Keratinocyte (primary cell): ENCODE measurements at places on chromosomes 4 and X.

DNA sequence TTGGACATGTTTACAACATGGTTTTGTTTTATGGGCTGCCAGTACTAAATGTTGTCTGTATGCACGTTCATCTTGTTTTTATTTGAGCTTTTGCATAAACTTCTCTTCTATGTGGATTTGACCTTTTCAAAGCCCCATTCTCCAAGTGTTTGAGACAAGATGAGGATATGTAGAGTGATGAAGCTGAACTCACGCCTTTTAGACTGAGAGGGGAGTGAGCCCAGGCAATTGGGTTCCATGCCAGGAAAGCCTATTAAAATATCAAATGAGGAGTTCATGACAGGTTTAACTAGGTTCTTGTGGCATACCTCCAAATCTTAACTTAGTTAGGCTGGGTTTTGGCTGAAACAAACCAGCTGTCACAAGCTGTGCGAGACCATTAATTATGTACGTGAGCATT lies 170.4 kb upstream of the LDB2 start:
- H3K4me1 ChIP-seq, result peaks cover 22% of the 10 kb centered on the region
- no peaks in the 10 kb centered on the region for H3K36me3 ChIP-seq
- no peaks in the 10 kb centered on the region for H3K27me3 ChIP-seq
- no peak for DNase-seq
- no peak overlapping the region for H3K27ac ChIP-seq

GRCh38 chrX:55160685-55161552 lies 59.2 kb upstream of the PAGE5 start:
- H3K36me3 ChIP-seq, result no peaks in the 10 kb centered on the region
- H3K27me3 ChIP-seq, result no peaks in the 10 kb centered on the region
- peak; percentile 19 for DNase-seq
- peak overlapping the region; percentile 64 for H3K4me3 ChIP-seq

GRCh38 chr4:116598980-116599789 lies 486.2 kb downstream of the TRAM1L1 start:
- H3K4me1 ChIP-seq, result peaks cover 5% of the 10 kb centered on the region
- no peak for DNase-seq
- H3K27ac ChIP-seq, result no peak overlapping the region
- no peaks in the 10 kb centered on the region for H3K36me3 ChIP-seq

DNA sequence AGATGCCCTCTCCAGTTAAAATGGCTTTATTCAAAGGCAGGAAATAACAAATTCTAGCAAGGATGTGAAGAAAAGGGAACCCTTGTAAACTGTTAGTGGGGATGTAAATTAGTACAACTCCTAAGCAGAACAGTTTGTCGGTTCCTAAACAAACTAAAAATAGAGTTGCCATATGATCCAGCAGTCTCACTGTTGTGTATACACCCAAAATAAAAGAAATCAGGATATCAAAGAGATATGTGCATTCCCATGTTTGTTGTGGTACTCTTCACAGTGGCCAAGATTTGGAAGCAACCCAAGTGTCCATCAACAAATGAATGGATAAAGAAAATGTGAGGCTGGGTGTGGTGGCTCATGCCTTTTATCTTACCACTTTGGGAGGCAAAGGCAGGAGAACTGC lies 36.1 kb downstream of the ADH7 start:
- H3K27ac ChIP-seq, result no peak overlapping the region
- H3K4me1 ChIP-seq, result peaks cover 3% of the 10 kb centered on the region
- H3K27me3 ChIP-seq, result no peaks in the 10 kb centered on the region
- DNase-seq, result no peak
- H3K4me3 ChIP-seq, result no peak overlapping the region

- no peak overlapping the region for H3K27ac ChIP-seq
- no peak overlapping the region for H3K4me3 ChIP-seq
- DNase-seq, result no peak
- no peaks in the 10 kb centered on the region for H3K27me3 ChIP-seq
Measured at GRCh38 chr4:60683973-60684372, 516.2 kb upstream of the ADGRL3 start.

DNA sequence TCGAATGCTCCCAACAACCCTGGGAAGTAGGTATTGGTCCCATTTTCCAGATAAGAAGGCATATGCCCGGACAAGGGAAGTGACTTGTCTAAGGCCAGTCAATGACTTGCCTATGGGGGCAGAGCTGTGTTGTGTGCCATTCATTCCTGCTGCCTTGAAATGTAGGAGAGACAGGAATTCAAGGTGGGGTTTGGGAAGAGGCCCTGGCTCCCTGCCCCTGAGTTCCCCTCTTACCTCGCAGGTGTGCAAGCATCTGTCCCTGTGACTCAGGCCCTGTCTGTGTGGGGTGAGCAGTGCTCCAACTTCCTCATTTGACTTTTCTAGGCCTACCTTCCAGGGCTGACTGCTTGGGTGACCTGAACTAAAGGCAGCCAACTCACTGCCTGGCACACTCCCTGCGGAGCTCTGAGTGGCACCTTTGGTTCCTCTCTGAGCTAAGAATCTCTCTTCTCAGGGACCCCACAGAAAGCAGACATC lies 5.1 kb downstream of the EFNB1 start:
- no peak for DNase-seq
- no peaks in the 10 kb centered on the region for H3K27me3 ChIP-seq
- peak overlapping the region; percentile 92 for H3K27ac ChIP-seq
- H3K36me3 ChIP-seq, result peaks cover 5% of the 10 kb centered on the region
- peaks cover 47% of the 10 kb centered on the region for H3K4me1 ChIP-seq

- H3K4me3 ChIP-seq, result no peak overlapping the region
- H3K27me3 ChIP-seq, result no peaks in the 10 kb centered on the region
- H3K4me1 ChIP-seq, result no peaks in the 10 kb centered on the region
- DNase-seq, result no peak
- H3K27ac ChIP-seq, result no peak overlapping the region
- H3K36me3 ChIP-seq, result peaks cover 3% of the 10 kb centered on the region
Measured at GRCh38 chr4:108036213-108036612, 46.5 kb downstream of the HADH start.

DNA sequence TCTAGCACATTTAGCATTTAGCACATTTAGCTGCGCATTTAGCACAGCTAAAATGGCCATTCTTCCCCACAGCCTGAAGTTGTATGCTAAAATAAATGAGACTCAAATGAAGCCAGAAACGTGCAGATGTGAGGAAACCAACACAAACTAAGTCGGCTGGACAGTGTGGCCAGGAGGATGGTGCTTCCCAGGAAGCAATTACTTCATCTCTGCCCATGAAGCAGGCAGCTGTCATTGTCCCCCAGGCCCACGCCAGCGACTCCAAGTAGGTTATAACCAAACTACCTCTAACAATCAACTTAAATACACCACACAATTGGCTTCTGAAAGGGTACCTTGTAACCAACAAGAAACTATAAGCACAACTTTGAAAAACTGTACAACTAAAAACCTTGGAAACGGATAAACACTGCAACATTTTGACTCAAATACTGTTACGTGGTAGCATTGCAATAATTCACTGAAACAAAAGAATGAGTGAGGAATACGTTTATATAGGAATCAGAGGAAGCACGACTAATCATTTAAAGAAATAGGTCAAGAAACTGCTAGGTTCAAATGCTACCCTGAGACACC lies 39.2 kb downstream of the AFAP1 start:
- no peaks in the 10 kb centered on the region for H3K36me3 ChIP-seq
- no peaks in the 10 kb centered on the region for H3K27me3 ChIP-seq
- no peak overlapping the region for H3K4me3 ChIP-seq
- H3K27ac ChIP-seq, result no peak overlapping the region

GRCh38 chrX:373641-374471 lies 12.9 kb downstream of the PPP2R3B start:
- DNase-seq, result no peak
- H3K27me3 ChIP-seq, result peaks cover 34% of the 10 kb centered on the region
- H3K36me3 ChIP-seq, result no peaks in the 10 kb centered on the region
- peak overlapping the region; percentile 51 for H3K4me3 ChIP-seq

- DNase-seq, result no peak
- H3K36me3 ChIP-seq, result no peaks in the 10 kb centered on the region
- H3K4me3 ChIP-seq, result no peak overlapping the region
Measured at GRCh38 chr4:6118201-6118600, 82.1 kb downstream of the JAKMIP1 start.

DNA sequence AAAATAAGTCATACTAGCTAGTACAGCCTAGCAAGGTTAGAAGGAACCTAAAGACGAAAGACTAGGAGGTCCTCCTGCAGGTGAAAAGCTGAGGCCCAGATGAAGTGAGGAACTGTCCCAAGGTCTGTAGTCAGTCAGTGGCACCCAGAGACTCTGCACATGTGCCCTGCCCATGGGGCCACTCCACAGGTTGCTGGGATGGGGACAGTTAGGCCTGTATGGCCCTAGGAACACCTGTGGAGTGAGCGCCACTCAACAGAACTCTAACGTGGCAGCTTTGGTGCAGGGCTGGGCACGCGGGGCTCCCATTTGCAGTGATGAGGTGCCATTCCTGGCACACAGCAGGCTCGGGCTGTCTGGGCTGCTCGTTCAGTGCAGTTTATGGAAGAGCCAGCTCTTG lies 14.8 kb downstream of the ZNF185 start:
- H3K27ac ChIP-seq, result no peak overlapping the region
- no peaks in the 10 kb centered on the region for H3K27me3 ChIP-seq
- no peaks in the 10 kb centered on the region for H3K36me3 ChIP-seq
- no peaks in the 10 kb centered on the region for H3K4me1 ChIP-seq
- H3K4me3 ChIP-seq, result no peak overlapping the region
- no peak for DNase-seq

GRCh38 chr4:665381-665750 lies 8.7 kb downstream of the ATP5ME start:
- H3K4me3 ChIP-seq, result no peak overlapping the region
- H3K4me1 ChIP-seq, result no peaks in the 10 kb centered on the region
- no peak for DNase-seq
- H3K27ac ChIP-seq, result no peak overlapping the region
- H3K27me3 ChIP-seq, result peaks cover 18% of the 10 kb centered on the region
- H3K36me3 ChIP-seq, result no peaks in the 10 kb centered on the region

DNA sequence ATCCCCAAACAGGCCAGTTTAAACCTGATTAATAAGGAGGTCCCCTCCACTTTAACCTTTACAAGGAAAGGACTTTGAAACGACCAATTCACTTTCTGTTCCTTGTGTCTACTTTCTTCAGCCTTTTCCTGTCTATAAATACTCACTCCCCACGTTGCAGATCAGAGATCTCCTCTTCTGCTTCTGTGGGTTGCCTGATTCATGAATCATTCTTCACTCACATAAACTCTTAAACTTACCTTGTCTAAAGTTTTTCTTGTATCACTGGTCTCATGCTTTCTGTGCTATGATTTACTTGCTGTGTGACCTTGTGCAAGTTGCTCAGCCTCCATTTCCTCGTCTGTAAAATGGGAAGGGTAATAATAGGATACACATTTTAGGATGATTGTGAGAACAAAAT lies 236.1 kb downstream of the QDPR start:
- no peaks in the 10 kb centered on the region for H3K4me1 ChIP-seq
- DNase-seq, result no peak
- H3K27me3 ChIP-seq, result no peaks in the 10 kb centered on the region
- H3K36me3 ChIP-seq, result no peaks in the 10 kb centered on the region
- no peak overlapping the region for H3K27ac ChIP-seq

DNA sequence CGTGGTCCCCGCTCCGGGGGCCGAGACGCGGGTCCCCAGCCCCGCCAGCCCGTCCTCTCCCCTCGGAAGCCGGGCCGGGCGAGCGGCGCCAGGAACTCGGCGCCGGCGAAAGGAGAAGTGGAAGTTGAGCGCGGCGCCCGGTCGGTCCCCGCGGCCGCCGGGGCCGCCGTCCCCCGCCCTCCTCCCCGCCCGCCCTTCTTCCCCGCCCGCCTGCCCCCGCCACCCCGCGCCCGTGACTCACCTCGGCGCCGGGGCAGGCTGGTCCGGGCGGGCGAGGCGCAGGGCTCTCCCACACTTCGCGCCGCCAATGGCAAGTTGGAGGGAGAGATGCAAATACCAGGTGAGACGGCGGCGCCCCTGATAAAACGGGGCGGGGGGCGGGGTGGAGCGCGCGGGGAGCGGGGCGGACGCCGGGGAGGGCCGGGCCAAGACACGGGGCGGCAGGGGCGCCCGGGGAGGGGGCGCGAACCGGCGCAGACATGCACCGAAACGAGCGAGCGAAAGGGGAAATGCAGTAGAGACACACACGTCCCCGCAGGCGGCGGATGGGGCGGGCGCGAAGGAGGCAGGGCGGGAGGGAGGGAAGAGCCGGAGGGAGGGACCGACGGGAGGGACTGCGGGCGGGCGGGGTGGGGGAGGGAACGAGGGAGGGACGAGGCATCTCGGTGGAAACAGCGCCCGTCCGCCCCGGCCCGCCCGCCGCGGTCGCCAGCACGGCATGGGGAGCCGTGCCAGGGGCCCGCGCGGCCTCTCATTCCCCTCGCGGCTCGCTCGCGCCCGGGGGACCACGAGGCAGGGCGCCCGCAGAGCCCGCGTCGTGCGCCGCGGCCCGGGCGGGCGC lies at the start of gene ELF4:
ELF4 (minus strand) TSS at position 119 of the 841 bp plus-strand sequence. CDS start 29,167 bp downstream, outside the sequence.
- H3K4me1 ChIP-seq, result peaks cover 32% of the 10 kb centered on the region
- peak within 1 kb of the TSS; percentile 52 for H3K4me3 ChIP-seq
- DNase-seq, result no peak
- no peaks in the 10 kb centered on the region for H3K27me3 ChIP-seq

GRCh38 chrX:47232197-47232802 lies 509 bp upstream of the USP11 start:
- no peak for DNase-seq
- H3K4me3 ChIP-seq, result peak overlapping the region; percentile 58
- peak overlapping the region; percentile 85 for H3K27ac ChIP-seq
- H3K4me1 ChIP-seq, result peaks cover 5% of the 10 kb centered on the region
- no peaks in the 10 kb centered on the region for H3K27me3 ChIP-seq

GRCh38 chr4:36870121-36870520 lies 374.4 kb upstream of the NWD2 start:
- no peaks in the 10 kb centered on the region for H3K4me1 ChIP-seq
- no peak overlapping the region for H3K27ac ChIP-seq
- no peak overlapping the region for H3K4me3 ChIP-seq
- no peaks in the 10 kb centered on the region for H3K36me3 ChIP-seq
- DNase-seq, result no peak

- no peaks in the 10 kb centered on the region for H3K27me3 ChIP-seq
- H3K4me3 ChIP-seq, result no peak overlapping the region
- no peak overlapping the region for H3K27ac ChIP-seq
- no peaks in the 10 kb centered on the region for H3K36me3 ChIP-seq
- DNase-seq, result no peak
Measured at GRCh38 chr4:158819942-158820786, 51.3 kb downstream of the FNIP2 start.

DNA sequence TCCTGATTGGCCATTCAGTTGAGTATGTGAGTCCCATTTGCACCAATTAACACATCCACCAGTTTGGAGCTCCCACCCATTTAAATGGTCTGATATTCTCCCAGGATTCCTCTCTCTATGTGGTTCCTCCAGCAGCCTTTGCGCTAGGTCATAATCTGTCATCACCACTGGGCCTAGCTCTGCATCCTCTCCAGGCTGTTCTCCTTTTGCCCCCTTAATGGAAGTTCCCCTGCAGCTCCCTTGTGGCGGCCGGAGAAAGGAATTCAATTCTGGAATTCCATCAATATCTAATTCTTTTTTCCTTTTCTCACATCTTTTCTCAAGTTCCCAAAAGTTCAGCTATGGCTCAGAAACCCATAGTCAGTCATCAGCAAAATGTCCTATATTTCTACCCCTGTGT lies 2184.4 kb upstream of the AGA start:
- no peak for DNase-seq
- no peaks in the 10 kb centered on the region for H3K36me3 ChIP-seq
- H3K4me3 ChIP-seq, result no peak overlapping the region
- no peak overlapping the region for H3K27ac ChIP-seq
- H3K4me1 ChIP-seq, result no peaks in the 10 kb centered on the region
